CD4-positive, alpha-beta T cell treated with Interleukin-15 for 1 hour (primary cell): ENCODE measurements at places on chromosomes 16 and 17.

DNA sequence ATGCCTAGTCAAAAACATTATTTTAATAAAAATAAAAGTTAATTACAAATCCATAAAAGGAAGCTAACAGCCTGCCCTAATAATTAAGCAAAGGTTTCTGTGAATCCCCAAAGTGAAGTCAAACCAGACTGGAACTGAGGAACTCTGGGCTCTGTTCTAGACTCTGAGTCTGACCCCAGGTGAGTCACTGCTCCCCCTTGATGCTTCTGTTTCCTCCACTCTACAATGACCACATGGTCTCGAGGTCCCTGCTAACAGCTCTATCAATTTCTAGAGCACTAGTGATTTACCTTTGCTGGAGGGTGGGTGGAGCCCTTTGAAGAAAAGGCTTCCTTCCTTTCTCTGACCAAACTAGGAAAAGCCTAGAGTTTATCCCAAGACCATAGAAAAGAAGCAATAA is 32.4 kb downstream of the XPO6 start:
- no peak for DNase-seq

DNA sequence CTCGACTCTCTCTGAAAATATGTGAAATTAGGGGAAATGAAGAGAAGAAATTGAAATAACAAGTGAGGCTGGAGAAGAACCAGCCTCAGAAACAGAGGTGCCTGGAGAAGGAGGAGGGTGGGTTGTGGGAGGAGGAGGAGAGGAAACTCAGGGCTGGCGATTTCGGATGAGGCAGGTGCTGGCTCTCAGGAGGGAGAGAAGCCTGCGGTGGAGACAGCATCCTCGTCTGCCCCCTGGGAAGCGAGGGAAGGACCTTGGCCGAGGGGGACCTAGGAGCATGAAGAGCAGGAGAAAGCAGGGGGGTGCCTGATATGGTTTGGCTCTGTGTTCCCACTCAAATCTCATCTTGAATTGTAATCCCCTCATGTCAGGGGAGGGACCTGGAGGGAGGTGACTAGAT is 264.7 kb upstream of the TNRC6C start:
- DNase-seq = peak; percentile 3

- peak; percentile 38 for DNase-seq
Observed at GRCh38 chr16:66476328-66477027, 49.4 kb downstream of the BEAN1 start.

- DNase-seq = no peak
Observed at GRCh38 chr17:9702914-9703780, 57.8 kb downstream of the USP43 start.

DNA sequence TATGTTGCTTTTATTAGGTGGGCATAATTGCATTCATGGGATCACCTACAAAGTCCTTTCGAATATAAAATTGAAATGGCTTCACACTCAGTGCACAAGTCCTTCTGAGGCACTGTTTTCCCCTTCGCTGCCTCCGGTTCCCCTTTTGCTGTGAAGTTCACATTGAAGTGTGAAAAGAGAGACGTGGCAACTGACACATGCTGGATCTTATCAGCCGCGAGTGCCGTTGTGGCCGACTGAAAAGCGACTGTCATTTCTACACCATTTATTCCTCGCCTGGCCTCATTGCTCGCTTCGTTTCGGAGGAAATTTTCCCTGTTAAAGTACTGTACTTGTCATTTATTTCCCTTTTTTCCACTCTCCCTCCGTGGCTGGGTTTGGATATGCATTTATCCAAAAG is 423.5 kb downstream of the MAF start:
- peak; percentile 23 for DNase-seq

DNA sequence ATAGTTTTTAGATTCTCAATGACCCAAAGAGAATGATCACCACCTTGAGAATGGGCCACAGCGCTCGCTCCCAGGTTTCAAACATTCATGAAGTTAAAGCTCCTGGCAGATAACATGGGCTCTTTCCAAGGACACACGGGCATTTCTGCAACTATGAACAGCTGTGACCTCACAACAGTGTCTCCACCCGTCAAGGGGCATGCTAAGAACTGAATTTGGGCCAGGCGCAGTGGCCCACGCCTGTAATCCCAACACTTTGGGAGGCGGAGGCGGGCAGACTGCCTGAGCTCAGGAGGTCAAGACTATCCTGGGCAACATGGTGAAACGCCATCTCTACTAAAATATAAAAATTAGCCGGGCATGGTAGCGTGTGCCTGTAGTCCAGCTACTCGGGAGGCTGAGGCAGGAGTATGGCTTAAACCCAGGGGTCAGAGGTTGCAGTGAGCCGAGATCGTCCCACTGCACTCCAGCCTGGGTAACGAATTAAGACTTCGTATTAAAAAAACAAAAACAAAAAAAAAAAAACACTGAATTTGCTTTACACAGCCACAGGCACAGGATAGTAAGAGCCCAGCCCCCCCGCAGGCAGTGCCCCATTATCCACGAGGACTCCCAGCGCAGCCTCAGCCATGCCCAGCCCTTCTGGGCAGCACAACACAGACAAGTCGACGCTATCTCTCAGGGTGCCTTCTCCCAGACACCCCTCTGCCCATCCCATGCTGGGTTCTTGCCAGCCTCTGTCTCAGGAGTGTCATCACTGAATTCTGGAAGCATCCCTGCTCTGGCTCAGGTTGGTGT is 7.2 kb downstream of the USP7 start:
- DNase-seq = no peak

- no peak for DNase-seq
Observed at GRCh38 chr17:34884597-34884996, 76.7 kb downstream of the CCT6B start.

GRCh38 chr17:69908626-69909368 is 166.2 kb upstream of the KCNJ16 start:
- DNase-seq = no peak

DNA sequence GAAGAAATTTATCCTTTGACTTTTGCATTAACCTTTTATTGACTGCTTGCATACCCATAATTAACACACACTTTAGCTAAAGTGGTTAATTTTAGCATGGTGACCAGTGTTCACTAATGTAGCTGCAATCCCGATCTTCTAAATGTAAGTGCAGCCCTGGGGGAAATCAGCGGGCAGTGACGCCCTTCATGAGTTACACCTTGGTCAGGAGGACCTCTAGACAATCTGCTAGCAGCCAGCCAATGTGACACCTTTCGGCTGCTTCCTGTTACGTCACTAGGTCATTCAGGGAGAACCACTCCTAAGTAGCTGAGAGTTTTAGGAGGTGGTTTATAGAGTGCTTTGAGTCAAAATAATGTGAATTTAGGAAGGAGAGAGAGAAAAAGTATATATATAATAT is 180.5 kb downstream of the IRX3 start:
- DNase-seq = no peak

DNA sequence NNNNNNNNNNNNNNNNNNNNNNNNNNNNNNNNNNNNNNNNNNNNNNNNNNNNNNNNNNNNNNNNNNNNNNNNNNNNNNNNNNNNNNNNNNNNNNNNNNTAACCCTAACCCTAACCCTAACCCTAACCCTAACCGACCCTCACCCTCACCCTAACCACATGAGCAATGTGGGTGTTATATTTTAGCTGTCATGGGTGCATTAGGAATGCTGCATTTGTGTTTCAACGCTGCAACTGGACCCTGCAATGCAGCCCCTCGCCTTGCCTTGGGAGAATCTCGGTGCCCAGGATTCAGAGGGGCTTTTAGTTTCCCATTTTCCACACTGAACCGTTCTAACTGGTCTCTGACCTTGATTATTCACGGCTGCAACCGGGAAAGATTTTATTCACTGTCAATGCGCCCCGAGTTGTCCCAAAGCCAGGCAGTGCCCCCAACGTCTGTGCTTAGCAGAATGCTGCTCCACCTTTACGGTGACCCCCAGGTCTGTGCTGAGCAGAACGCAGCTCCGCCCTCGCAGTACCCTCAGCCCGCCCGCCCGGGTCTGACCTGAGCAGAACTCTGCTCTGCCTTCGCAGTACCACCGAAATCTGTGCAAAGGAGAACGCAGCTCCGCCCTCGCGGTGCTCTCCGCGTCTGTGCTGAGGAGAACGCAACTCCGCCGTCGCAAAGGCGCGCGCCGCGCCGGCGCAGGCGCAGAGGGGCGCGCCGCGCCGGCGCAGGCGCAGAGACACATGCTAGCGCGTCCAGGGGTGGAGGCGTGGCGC is 43.3 kb downstream of the POLR3K start:
- no peak for DNase-seq

- DNase-seq = no peak
Observed at GRCh38 chr16:73797115-73797514, 499.5 kb upstream of the PSMD7 start.

GRCh38 chr16:30141750-30142149 is 18.7 kb upstream of the MAPK3 start:
- no peak for DNase-seq

DNA sequence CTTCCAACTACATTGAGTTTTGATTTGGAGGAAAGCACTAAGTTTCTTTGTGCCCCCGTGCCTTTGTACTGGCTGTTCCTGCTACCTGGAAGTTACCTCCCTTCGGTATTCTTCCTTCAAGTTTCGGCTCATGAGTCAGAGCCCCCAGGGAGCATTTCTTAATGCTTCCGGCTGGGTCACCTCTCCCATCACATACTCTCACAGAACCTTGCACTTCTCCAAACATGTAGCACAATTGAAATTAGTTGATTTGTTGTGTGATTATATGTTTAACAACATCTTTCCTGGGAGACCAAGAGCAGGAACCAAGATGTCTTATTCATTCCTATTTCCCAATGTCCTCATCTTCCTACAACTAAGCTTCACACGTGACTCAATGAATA is 158.6 kb upstream of the CDH5 start:
- DNase-seq = no peak

DNA sequence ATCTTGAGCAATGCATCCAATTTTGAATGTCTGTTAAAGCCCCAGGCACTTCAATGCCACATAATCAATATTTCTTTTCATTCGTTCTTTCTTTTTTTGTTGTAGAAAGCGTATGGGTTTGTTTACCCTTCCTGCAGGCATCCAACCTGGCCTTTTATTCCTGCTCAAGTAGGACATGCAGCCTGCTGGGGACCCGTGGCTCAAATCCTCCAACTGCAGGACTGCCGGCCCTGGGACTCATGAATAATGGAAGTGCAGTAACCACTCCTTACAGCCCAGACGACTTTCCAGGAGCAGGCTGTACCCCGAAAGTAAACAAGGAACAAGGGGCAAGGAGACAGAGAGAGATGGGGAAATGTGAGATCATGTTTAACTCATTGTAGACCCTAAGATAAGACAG is 126.4 kb downstream of the SALL1 start:
- DNase-seq = no peak

DNA sequence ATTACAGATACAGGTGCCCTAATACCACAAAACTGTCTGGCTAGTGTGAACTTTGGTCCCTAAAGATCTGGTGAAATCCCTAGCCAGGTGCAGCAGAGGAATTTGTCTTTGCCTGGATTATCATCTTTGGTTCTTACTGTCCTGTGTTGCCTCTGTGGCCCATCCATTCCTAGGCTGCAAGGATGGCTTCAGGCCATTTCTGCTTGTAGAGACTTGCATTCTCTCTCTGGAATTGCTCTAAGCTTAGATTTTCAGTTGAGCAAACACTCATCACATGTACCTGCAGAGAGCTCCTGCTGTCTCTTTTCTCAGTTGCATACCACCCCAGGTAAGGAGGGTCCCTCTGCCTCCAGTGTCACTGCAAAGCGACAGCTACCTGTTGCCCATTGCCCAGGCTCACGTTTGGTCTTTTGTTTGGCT is 114.9 kb downstream of the PRKCA start:
- DNase-seq = no peak

DNA sequence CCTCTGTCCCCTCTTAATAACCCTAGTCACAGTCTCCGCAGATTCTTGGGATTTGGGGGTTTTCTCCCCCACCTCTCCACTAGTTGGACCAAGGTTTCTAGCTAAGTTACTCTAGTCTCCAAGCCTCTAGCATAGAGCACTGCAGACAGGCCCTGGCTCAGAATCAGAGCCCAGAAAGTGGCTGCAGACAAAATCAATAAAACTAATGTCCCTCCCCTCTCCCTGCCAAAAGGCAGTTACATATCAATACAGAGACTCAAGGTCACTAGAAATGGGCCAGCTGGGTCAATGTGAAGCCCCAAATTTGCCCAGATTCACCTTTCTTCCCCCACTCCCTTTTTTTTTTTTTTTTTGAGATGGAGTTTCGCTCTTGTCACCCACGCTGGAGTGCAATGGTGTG is 5.6 kb downstream of the CCL22 start:
- DNase-seq = no peak

GRCh38 chr16:76661691-76662235 is 384.6 kb downstream of the CNTNAP4 start:
- DNase-seq = no peak

DNA sequence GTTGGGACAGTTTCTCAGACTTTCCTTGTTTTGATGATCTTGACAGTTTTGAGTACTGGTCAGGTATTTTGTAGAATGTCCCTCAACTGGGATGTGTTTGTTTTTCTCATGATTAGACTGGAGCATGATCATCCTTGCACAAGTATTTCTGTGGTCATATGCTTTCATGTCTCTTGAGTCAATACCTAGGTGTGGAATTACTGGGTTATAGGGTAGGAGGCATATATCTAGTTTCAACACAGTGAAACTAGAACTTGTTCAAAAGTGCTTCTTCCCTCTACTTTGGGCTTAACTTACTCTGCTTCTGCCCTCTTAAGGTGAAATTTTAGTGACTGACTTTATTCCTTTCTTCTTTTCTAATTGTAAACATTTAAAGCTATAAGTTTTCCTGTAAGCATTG is 30.1 kb downstream of the IKZF3 start:
- no peak for DNase-seq

DNA sequence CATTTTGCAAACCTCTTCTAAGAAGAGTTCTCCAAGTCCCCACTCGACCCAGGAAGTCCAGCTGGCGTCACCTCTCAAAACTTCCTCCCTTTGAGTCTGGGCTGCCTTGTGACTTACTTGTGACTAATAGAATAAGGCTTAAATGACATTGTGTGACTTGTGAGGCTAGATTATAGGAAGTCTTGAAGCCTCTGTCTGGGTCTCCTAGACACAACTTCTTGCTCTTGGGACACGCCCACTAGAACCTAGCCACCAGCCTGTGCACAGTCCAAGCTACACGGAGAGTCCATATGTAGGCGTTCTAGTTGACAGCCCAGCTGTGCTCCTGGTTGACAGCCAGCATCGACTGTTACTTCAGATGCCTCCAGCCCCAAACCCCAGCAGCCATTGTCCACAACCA is 66.7 kb upstream of the TANC2 start:
- DNase-seq = peak; percentile 47

GRCh38 chr16:69188716-69189115 is 1.8 kb downstream of the SNTB2 start:
- DNase-seq = no peak

- DNase-seq = no peak
Observed at GRCh38 chr17:47208744-47209488, at the start of gene MYL4. TSS of gene MYL4 (plus strand) at chr17:47209348. CDS start at chr17:47209423, 75 bp downstream.

- DNase-seq = no peak
Observed at GRCh38 chr17:28228109-28228840, 90.7 kb upstream of the TMEM97 start.

DNA sequence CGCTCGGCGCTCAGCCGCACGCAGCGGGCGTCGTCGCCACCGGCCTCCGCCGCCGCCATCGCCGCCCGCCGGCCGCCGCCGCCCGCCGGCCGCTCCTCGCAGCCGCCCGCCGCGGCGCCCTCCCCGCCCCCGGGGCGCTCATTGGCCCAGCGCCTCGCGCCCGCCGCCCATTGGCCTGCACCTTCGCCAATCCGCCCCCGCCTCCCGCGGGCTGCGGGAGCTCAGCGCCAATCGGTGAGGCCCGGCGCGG is at the start of gene PGP:
Gene PGP (minus strand): TSS at position 122 of the 250 bp plus-strand sequence. CDS start 63 bp downstream, at position 59.
- DNase-seq = no peak
